ENCODE measurements at places on chromosomes 7 and 10.

DNA sequence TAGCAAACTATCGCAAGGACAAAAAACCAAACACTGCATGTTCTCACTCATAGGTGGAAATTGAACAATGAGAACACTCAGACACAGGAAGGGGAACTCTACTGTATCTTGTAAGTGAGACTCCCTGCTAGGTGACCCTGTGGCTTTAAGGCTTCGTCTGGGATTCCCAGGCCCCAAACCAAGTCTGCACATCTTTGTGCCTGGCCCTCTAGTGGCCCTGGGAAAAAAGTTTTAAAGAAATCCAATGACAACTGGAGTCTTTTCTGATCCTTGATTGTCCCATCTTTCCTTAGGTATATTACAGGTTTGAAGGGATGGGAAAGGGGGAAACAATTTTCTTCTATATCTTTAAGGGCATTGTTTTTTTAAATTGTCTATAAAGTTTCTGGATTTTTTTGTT is 10.6 kb upstream of the LIPM start:
- DNase-seq = no peak

- DNase-seq = no peak
Measured at GRCh38 chr10:119320981-119321380, 113.6 kb downstream of the GRK5 start.

- no peak for DNase-seq
Measured at GRCh38 chr10:93851169-93851568, 42.6 kb upstream of the SLC35G1 start.

- DNase-seq = no peak
Measured at GRCh38 chr7:94873239-94873638, 34.2 kb upstream of the PPP1R9A start.

DNA sequence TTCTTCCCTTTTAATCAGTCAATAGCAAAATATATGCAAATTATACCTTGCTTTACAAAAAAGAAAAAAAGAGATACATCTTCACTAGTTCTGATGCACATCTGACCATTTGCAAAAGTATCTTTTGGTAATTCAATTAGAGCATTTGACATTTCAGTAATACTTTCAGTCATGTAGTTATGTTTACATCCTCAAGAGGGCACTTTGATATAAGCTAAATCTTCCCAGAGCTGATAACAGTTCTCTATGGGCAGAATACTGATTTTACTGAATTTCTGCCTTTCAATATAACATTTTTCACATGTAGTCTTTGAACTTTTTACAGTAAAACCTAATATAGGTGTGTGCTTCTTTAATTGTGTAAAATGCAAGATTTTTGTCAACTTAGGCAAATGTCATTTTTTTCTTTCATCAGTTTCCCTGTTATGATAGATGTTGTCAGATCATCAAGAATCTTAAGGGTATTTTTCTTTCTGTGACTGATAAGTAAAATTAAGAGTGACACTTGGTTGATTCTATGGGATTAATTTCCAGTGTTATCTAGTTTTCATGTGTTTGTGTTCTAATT is 703.5 kb upstream of the SEMA3D start:
- DNase-seq = no peak

DNA sequence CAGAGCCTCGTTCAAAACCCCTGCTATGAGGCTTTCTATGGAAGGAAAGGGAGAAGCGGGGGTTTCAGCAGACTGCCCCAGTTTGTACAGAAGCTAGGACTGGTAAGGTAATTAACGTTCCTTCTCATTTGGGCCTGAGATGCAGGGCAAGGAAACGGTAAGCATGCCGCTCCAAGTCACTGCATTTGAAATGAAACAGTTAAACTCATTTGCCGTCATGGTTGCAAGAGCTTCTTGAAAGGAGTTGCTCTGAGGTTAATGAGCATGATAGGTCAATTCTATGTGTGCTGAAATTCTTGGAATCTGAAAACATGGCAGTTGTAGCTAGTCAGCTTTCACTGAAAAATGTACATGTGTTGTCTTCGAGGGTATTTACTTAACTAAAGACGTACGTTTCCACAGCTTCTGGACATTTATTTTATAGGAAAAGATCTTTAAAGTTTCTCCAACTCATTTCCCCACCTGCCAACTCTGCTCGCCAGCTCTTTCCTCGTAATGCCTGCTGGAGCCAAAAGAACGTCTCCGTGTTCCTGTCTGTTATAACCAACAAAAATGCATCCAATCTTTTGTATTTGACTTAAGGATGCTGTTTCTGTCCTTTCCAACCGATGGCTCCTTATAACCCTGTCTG is 73.3 kb downstream of the ADAM12 start:
- no peak for DNase-seq

DNA sequence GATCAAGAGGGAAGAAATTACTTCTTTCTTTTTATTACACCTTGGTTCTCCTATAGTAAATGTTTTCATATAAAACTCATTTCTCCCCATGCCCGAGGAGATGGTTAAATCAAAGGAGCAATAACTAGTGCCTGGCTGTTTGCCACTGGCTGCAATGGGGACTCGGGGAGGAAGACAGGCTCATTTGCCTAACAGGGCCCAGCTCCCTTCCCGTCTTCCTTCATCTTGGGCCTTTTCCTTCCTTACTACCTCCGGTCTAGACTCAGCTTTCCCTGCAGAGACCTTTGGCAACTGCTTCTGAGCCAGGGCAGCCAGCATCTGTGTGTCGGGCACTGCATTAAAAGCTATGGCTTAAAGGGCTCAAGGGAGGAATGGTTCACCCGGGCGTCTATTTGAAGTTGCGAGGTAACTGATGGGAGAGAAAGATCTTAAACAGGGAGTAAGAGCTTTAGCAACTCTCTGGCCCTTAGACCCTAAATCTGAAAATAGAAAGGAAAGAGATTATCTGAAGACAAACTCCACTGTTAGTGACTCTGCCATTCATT is 63.5 kb downstream of the CALD1 start:
- DNase-seq = no peak

DNA sequence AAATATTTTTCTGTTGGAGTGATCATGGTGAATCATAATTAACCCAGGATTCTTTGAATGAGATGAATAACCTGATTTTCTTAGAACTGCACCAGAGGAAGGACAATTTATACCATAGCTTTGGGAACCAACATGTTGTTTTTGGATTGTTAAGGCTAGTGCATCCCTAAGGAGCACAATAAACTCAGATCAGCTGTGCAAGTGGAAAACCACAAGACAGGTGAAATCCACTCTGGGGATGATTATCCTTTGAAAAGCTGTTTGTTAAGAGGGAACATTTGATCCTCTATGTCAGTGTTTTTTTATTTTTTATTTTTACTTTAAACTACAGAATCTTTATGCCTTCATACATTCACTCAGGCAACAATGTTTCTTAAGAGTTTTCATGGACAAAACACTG is 232.1 kb upstream of the PCLO start:
- no peak for DNase-seq

DNA sequence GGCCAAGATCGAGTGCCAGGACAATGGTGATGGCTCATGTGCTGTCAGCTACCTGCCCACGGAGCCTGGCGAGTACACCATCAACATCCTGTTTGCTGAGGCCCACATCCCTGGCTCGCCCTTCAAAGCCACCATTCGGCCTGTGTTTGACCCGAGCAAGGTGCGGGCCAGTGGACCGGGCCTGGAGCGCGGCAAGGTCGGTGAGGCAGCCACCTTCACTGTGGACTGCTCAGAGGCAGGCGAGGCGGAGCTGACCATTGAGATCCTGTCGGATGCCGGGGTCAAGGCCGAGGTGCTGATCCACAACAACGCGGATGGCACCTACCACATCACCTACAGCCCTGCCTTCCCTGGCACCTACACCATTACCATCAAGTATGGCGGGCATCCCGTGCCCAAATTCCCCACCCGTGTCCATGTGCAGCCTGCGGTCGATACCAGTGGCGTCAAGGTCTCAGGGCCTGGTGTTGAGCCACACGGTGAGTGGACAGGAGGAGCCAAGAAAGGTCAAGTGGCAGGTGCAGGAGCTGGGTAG is 14.6 kb downstream of the FLNC start:
- DNase-seq = no peak
